ENCODE measurements at places on chromosomes 3 and 15.

GRCh38 chr3:134294302-134295280 lies 43.9 kb upstream of the RYK start:
- peak; percentile 73 for DNase-seq

- DNase-seq = no peak
Observed at GRCh38 chr3:27360113-27361078, 8.8 kb downstream of the NEK10 start.

GRCh38 chr3:126664591-126665214 lies 9.8 kb upstream of the TXNRD3 start:
- DNase-seq = no peak

DNA sequence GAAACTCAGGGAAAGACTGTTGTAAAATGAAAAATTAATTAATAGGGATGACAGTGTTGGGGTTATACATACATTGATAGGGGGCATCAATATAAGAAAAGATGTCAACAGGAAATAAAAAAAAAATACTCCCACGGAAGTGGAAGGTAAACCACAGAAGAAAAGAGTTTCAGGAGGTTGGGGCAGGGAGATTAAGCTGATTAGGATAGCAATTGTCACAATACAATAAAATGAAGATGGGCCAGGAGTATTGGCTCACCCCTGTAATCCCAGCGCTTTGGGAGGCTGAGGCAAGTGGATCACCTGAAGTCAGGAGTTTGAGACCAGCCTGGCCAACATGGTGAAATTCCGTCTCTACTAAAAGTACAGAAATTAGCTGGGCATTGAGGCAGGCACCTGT lies 536.1 kb downstream of the AGBL1 start:
- peak; percentile 26 for DNase-seq

GRCh38 chr15:69149803-69150202 lies 10.6 kb upstream of the GLCE start:
- no peak for DNase-seq

- DNase-seq = no peak
Observed at GRCh38 chr3:54533856-54534255, 394.0 kb downstream of the LRTM1 start.

DNA sequence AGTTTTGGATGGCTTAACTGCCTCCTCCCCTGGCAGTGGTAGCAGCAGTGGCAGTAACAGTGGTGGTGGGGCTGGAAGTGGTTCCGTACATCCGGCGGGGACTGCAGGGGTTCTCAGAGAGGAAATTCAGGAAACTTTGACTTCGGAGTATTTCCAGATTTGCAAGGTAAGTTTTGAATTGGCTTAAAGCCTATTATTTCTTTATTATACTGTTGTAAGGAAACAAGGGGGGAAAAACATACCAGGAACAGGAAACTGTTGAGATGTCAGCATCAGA lies 1.5 kb downstream of the STXBP5L start:
- no peak for DNase-seq

DNA sequence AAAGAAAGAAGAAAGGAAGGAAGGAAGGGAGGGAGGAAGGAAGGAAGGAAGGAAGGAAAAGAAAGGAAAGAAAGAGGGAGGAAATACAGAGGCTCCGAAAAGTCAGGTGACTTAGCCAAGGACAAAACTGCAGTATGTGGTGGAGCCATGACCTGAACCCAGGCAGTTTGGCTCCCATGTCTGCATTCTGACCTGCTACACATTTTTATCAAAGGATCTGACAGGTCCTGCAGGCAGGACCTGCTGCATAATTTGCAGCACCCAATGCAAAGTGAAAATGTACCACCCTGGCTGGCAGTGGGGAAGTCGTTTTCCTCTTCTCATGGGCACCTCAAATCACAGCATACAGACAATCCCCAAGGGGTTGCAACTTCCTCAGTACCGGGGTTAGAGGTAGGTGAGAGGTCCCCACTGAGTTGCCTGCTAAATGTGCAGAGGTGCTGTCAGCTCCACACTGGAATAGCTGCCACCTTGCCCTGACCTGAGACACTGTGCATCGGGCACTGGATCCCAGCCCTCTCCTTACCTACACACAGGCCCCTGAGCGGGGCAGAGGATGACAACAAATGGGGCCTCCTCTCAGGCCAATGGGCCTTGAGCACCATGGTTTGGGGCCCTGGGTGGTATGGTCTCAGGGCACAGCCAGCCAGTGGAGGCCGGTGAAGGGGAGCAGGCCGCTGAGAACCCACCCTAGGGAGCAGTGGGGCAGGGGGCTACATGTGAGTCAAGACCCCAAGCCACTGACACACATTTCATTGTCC lies 175.1 kb downstream of the SHQ1 start:
- no peak for DNase-seq

- DNase-seq = no peak
Observed at GRCh38 chr3:176428552-176428951, 768.7 kb downstream of the TBL1XR1 start.

DNA sequence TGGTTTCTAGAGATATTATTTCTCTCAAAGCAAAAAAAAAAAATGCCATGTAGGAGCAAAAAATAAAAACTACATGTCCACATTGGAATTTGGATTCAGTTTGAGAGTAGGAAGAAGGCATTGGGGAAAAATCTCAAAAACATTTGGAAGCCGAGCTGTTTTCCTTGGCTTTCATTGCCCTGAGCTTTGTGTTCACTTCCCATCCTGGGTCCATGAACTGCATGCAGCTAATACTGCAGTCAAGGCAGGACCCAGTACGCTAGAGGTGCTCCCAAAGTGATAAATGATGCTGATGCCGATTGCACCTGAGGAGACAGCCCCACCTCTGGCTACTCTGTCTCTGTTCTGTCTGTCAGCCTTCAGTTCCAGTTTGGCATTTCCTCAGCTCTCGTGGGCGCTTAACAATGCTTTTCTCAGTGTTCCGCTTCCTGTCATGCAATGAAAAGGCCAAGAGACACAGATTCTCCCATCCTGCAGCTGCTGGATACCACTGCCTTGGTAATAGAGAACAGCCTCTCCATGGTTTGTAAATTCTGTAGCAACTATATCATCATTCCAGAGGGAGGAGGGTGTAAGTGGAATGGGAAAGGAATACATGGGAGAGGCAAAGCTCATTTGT lies 181.8 kb downstream of the RYR3 start:
- DNase-seq = no peak

GRCh38 chr15:65285291-65286068 lies 1.2 kb downstream of the PARP16 start:
- no peak for DNase-seq

DNA sequence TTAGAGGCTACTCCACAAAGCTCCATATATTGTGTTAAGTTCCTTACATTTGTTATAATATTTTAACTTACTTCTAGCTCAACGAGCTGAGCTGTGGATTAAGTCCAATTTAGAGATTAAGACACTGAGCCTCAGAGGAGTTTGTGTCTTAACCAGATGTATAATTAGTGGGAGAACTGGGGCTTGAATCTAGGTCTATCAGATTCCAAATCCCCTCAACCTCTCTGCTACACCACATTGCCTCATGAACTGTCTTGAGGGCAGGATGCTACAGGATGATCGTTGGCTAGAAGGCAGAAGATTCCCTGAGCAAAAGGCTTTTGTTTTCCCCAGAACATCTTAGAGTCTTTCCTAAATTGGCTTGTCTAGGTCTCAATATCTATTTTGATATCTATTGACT lies 890.8 kb downstream of the NAALADL2 start:
- no peak for DNase-seq

GRCh38 chr3:127042634-127043033 lies 59.7 kb downstream of the PLXNA1 start:
- DNase-seq = no peak

GRCh38 chr3:188284455-188285212 lies 130.7 kb downstream of the LPP start:
- DNase-seq = no peak

- DNase-seq = no peak
Observed at GRCh38 chr3:35184775-35185174, 454.6 kb upstream of the ARPP21 start.

DNA sequence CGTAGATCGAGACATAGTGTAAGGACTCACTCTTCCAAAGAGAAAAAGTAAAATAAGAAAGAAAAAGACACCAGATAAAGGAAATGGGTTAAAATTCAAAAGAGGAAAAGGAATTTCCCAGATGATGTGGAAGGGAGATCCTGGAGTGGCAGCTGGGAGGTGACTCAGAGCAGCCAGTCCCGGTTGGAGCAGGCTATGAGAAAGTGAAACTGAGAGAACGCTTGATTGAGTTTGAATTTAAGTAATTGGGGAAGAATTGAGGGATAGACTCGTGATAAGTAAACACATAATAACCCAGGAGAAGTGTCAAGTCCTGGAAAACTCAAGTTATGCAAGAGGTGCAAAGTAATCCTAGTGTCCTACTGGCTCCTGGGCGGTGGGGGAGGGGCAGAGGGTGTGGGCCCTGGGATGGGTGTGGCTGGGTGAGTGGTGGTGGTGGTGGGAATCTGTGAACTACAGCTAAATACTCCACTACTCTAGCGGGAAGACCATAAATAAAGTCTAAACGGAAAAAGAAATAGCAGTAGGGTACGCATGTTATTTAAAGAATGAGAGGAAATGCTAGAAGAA lies 1.2 kb downstream of the PRR20G start:
- DNase-seq = no peak

- DNase-seq = no peak
Observed at GRCh38 chr3:94336046-94336753, 273.3 kb downstream of the NSUN3 start.

DNA sequence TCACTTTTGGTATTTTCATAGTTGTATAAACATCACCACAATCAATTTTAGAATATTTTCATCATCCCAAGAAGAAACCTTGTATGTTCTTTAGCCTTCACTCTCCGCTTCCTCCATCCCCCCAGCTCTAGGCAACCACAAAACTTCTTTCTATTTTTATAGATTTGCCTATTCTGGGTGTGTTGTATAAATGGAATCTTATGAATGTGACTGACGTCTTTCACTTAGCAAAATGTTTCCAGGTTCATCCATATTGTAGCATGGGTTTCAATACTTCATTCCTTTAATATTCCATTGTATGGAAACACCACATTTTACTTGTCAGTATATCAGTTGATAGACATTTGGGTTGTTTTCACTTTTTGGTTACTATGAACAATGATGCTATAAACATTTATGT lies 335.8 kb upstream of the GOLIM4 start:
- DNase-seq = no peak

DNA sequence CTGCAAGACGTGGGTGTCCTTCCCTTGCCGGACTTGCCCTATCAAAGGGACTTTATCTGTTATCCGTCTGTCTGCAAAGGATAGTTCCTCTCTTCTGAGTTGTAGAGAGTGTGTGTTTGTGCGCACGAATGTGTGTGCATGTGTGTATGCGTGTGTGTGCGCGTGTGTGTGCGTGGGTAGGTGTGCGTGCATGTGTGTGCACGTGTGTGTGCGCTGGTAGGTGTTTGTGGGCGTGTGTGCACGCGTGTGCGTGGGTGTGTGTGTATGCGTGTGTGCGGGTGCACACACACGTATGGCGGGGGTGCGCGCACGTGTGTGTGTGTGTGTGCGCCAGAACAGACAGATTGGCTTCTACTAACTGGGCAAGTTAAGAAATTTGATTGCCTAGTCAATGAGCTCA lies 4.1 kb upstream of the BMF start:
- DNase-seq = no peak

GRCh38 chr3:193970773-193971206 lies 165.2 kb upstream of the HES1 start:
- no peak for DNase-seq

GRCh38 chr15:95293456-95294031 lies 1037.0 kb upstream of the NR2F2 start:
- DNase-seq = no peak

- DNase-seq = no peak
Observed at GRCh38 chr3:111761309-111761795, 97.7 kb upstream of the PHLDB2 start.

DNA sequence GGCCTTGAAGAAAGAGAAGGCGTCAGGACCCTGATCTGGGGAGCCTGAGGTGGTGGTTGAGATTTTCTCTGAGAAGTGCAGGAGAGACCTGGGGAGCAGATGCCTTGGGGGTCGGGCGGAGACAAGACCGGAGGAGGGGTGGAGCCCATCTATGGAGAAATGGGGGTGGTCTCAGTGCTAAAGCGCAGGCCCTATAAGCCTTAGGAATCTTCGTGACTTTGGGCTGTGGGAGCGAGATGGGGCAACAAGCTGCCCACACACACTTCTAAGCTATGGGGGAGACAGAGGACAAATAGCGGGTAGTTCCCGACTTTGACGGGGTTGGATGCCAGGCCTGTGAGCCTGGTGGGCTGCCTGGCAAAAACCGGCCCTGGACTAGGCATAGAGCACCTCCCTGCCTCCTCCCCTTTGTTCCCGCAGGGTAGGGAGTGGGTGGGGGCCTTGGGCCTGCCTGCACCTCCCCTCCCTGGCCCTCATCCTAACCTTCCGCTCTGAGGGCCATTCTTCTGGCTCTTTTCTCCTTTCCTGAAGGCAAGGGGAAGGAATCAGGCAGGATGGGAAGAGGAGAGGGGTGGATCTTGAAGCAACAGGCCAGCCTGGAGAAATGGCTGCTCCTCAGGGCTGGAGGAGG lies 880 bp downstream of the NISCH start:
- no peak for DNase-seq

- no peak for DNase-seq
Observed at GRCh38 chr3:29544701-29545363, 264.0 kb downstream of the RBMS3 start.

GRCh38 chr3:171508676-171509075 lies 48.5 kb upstream of the TNIK start:
- no peak for DNase-seq

DNA sequence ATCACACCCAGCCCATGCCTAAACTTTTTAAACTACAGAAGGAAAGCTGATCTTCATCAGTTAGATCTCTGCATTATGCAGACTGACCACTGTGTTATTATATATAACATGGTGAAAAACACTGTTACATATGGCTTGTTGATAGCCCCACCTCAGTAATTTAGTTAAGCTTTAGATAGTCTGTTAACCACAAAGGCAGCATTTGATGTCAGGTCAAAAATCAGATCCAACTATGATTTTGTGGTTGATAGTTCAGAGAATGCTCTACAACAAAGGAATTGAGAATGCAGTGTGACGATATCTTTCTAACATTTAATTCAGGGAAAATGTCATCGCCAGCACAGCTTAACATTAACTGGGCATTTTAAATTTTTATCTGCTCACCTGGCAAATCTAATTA lies 37.7 kb upstream of the LMOD3 start:
- no peak for DNase-seq

DNA sequence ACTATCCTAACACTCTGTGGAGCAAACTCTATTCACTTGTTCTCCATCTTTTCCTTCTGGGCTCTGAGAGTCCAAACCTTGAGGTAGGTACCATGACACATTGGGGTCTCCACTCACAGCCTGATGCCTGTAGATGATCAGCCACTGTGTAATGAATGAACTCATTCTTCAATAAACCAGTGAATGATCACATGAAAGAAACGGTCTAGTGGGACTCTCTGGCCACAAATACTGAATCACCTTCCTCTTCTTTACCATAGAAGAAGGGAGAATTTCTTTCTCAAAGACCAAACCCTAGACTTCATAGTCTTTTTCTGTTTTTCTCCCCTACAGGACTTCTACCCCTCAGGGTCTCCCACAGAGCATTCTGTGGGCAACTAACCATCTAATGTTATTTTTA lies 20.5 kb upstream of the ABHD2 start:
- DNase-seq = no peak

- DNase-seq = no peak
Observed at GRCh38 chr15:89095073-89095472, 6.8 kb downstream of the ABHD2 start.

GRCh38 chr3:100402256-100402655 lies 917 bp downstream of the LNP1 start:
- DNase-seq = no peak

Data from CD4-positive, alpha-beta T cell treated with Interleukin-17A for 1 hour (primary cell).